Activated naive CD4-positive, alpha-beta T cell treated with anti-CD3 and anti-CD28 coated beads for 36 hours (primary cell): ENCODE measurements at places on chromosomes 6 and 20. TPM values are rescaled to one million over a fixed set of nuclear protein-coding genes. Genes with fewer than 3 reads are reported as not detected.

- no peak overlapping the region for H3K4me3 ChIP-seq
- H3K4me1 ChIP-seq: peaks cover 4% of the 10 kb centered on the region
- DNase-seq: no peak
- no peak overlapping the region for H3K27ac ChIP-seq
- H3K36me3 ChIP-seq: peaks cover 5% of the 10 kb centered on the region
Observed at GRCh38 chr6:15574486-15574885, 88.3 kb downstream of the DTNBP1 start.

GRCh38 chr20:22411627-22412450 lies 172.5 kb downstream of the FOXA2 start:
- H3K4me1 ChIP-seq: peaks cover 2% of the 10 kb centered on the region
- no peak overlapping the region for H3K4me3 ChIP-seq
- DNase-seq: no peak
- no peaks in the 10 kb centered on the region for H3K36me3 ChIP-seq
- H3K27me3 ChIP-seq: no peaks in the 10 kb centered on the region

GRCh38 chr6:144661116-144661806 lies 376.1 kb downstream of the UTRN start:
- peaks cover 1% of the 10 kb centered on the region for H3K36me3 ChIP-seq
- peaks cover 55% of the 10 kb centered on the region for H3K4me1 ChIP-seq
- DNase-seq: no peak

DNA sequence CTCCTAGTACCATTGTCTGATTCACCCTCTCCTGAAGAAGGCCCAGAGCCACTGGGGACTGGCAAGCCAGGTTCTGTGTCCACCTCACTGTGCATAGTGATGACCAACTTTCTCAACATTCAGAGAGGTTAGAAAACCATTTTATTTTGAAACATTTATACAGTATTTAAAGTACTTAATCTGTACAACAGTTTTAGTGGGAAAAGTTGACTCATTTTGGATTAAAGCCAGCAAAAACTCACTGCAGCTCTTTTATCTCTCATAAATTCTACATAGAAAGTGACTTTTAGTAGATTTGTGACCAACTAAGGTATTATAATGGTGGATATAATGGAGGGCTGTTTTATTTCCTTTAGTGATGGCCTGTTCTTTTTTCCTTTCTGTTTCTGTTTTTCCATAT lies 9.7 kb downstream of the TULP4 start:
- H3K4me1 ChIP-seq: peaks cover 37% of the 10 kb centered on the region
- no peak overlapping the region for H3K4me3 ChIP-seq
- H3K36me3 ChIP-seq: peaks cover 10% of the 10 kb centered on the region
- no peak overlapping the region for H3K27ac ChIP-seq
- DNase-seq: no peak

GRCh38 chr20:2698186-2698817 lies 5.7 kb downstream of the EBF4 start:
- H3K36me3 ChIP-seq: no peaks in the 10 kb centered on the region
- H3K4me3 ChIP-seq: no peak overlapping the region
- DNase-seq: no peak
- no peak overlapping the region for H3K27ac ChIP-seq
- H3K27me3 ChIP-seq: peaks cover 25% of the 10 kb centered on the region

DNA sequence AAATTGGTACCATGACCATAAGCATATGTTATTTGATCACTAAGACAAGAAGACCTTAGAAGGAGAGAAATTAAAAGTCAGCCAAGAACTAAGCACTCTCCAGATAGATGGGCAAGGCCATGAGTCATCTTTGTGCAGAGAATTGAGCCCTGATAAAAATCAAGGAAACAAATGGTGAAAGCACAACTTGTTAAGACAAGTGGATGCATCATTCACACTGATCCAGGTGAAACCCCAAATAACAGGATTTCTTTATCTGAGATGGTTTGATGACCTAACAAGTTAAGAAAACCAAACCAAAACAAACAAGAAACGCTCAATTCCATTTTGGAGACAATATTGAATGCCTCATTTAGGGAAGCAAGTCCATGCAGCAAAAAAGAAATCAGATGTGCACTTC lies 121.6 kb downstream of the ADAT2 start:
- no peaks in the 10 kb centered on the region for H3K27me3 ChIP-seq
- H3K4me1 ChIP-seq: no peaks in the 10 kb centered on the region
- H3K4me3 ChIP-seq: no peak overlapping the region
- no peak overlapping the region for H3K27ac ChIP-seq
- no peak for DNase-seq

DNA sequence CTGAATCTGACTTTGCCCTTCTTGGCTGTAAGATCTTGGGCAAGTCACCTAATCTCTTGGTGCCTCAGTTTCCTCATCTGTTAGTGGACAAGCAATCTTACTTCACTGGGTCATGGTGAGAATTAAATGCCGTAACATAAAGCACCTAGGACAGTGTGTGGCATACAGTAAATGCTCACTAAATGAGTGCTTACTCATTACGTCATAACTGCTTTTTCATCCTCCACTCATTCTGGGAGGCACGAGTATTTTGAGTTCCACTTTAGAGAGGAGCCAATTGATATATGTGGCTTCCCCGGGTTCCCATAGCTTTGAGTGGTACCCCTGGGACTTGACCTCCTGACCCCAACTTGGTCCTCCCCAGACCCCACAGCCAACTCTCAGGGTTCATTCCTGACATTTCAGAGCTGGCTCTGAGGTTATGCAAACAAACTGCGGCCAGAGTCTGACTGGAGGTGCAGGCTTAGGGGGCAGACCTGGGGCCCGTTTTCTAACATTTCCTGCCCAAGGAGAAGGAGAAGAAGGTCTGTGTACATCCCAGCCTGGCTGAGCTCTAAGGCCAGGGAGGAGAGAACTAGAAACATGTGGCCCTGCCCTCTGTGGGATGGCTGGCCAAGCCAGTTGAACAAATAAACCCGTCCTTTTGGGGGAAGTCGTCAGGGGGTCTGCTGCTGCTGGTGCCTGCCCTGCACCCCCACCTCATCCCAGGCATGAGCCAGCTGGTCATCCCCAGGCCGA lies 5.8 kb downstream of the ANGPT4 start:
- no peaks in the 10 kb centered on the region for H3K4me1 ChIP-seq
- no peaks in the 10 kb centered on the region for H3K27me3 ChIP-seq
- no peak overlapping the region for H3K27ac ChIP-seq

DNA sequence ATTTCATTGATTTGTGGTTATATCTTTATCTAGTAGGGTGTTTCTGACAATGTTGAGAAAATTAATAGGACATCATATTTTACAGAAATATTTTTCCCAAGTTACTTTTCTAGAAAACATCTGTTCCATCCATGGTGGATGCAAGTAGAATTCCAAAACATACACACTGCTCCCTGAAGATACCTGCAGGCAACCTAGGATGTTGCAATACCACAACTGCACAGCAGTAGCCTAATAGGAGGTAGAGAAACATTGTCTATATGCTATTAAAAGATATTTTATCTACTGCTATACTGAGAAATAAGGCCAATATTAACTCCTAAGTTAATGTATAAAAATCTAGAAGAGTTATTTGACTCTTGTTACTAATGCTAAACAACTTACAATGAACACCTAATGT lies 6.8 kb downstream of the ILRUN start:
- H3K36me3 ChIP-seq: peaks cover 11% of the 10 kb centered on the region
- DNase-seq: no peak
- no peak overlapping the region for H3K27ac ChIP-seq
- peaks cover 53% of the 10 kb centered on the region for H3K4me1 ChIP-seq

DNA sequence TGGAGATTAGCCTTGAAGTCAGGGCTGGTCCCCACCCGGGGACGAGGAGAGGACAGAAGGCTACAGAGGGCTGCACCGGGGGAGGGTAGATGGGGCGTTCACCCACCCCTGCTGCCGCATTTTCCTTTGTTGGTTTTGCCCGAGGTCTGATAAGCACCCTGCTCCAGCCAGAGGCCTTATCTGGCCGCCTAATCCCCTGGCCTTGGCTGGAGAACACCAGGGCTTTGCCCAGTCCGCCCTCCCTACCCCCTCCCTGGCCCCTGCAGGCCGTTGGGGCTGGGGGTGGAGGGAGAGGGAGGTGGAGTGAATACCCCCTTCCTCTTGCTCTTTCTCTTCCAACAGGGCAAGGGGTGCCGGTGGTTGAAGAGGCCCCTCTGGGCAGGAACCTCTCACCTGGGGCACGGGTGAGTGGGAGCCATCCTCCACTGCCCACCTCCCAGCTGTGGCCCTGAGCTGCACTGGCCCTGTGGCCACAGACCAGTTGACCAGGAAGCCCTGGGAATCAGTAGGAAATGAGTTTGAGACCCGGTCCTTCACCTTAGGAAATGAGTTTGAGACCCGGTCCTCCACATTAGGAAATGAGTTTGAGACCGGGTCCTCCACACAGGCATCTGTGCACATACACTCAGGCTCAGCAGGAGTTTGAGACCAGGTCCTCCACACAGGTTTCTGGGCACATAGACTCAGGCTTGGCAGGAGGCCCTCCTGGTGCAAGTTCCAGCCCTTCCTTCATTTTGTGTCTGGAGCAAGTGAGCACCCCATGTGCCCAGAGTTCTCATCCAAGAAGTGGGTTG lies 12.0 kb upstream of the GATA5 start:
- H3K27ac ChIP-seq: no peak overlapping the region
- DNase-seq: no peak
- H3K4me3 ChIP-seq: no peak overlapping the region
- peaks cover under 1% of the 10 kb centered on the region for H3K4me1 ChIP-seq

- no peak for DNase-seq
- H3K4me1 ChIP-seq: no peaks in the 10 kb centered on the region
- H3K27me3 ChIP-seq: peaks cover 2% of the 10 kb centered on the region
- no peaks in the 10 kb centered on the region for H3K36me3 ChIP-seq
Observed at GRCh38 chr20:56072165-56072564, 66.8 kb upstream of the CBLN4 start.

GRCh38 chr6:72288592-72288991 lies 333.3 kb upstream of the KCNQ5 start:
- H3K36me3 ChIP-seq: no peaks in the 10 kb centered on the region
- no peak overlapping the region for H3K4me3 ChIP-seq
- peaks cover under 1% of the 10 kb centered on the region for H3K27me3 ChIP-seq
- DNase-seq: no peak

DNA sequence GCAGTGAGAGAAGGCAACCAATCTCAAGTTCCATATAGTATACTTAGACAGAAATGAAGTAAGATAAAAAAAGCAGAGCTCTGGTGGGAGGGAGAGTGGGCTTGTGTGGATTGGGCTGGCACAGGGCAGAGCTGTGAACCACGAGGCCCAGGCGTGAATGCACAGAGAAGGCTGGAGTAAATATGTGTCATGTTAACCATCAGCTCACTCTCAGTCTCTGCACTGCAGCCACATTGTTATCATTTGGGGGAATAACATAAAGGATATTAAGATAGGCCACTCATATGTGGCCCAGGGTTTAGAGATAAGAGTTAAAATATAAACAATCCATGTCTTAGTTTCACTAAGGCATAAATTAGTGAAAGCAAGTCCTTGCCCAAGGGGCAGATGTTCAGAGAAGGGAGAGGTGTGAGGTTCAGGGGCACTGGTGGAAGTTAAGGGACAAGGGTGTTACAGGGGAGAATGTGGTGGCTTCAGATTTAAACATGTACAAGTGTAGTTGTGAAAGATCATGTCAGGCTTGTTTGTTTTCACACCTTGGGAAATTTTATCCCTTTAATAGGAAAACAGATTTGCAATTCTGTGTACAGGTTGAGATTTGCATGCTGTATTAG lies 14.4 kb downstream of the GMPR start:
- no peak overlapping the region for H3K27ac ChIP-seq
- no peak overlapping the region for H3K4me3 ChIP-seq

DNA sequence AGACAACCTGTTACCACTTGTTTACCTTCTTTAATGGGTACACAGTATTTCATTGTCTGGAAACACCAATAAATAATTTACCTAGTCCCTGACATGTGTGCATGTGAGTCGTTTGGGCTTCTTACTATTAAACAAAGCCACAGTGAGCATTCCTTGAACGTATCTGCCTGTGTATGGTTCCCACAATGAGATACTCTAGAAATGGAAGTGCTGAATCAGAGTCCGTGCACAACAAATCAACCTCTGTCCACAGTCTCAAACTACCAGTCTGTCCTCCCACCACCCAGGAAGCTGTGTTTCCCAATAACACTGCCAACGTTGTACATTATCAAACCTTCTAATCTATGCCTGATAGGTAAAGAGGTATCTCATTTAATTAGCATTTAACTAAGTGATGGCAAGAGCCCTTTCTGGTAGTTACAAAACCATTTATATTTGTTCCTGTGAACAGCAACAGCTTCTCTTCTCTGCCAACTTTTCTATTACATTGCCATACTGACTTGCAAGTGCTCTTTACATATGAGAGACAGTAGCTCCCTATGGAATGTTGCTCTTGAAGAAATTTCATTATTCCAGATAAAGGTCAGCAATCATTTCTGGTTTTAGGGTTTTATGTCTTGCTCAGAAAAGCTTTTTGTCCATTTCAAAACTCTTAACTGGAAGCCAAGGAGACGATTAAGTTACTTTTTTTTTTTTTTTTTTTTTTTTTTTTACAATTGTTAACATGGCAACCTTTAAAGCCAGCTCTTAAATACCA lies 14.7 kb downstream of the JAG1 start:
- no peaks in the 10 kb centered on the region for H3K36me3 ChIP-seq
- peaks cover 21% of the 10 kb centered on the region for H3K27me3 ChIP-seq
- no peak for DNase-seq
- H3K4me3 ChIP-seq: no peak overlapping the region

DNA sequence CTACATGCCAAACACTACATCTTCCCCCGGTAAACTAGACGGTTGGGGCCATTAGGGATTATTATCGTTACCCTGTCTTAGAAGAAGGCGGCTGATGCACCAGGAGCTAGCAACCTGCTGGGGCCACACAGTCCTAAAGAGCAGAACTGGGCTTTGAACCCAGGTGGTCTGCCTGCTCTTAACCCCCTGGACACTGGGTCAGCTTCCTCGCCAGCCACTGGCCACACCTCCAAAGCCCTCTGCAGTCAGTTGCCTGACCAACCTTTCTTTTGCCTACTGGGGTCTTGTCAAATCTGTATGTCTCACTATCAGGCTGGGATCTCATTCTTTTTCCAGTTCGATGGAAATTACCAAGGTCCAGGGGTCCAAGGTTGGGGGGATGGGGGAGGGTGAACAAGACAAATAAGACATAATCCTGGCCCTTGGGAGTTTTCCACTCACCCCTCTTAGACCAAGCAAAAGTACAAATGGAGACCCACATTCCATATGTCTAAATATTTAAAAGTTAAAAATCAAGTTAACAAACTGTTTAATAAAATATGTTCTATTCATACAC lies 34.0 kb upstream of the FOXP4 start:
- H3K27ac ChIP-seq: no peak overlapping the region
- no peaks in the 10 kb centered on the region for H3K36me3 ChIP-seq
- no peak overlapping the region for H3K4me3 ChIP-seq
- peaks cover 4% of the 10 kb centered on the region for H3K27me3 ChIP-seq

The ATP6V1G2 gene
- total RNA-seq: 1.4 TPM

The PKIB gene
- total RNA-seq: not detected

The KHDC1 gene
- 1.1 TPM for total RNA-seq

The GHRH gene
- not detected for total RNA-seq

The RAET1E gene
- total RNA-seq: not detected

The FOXC1 gene
- not detected for total RNA-seq

The GLP1R gene
- total RNA-seq: 0.07 TPM
